ENCODE measurements at places on chromosomes 4 and X.

GRCh38 chrX:84108584-84108983 is 79.4 kb downstream of the RPS6KA6 start:
- DNase-seq = no peak

DNA sequence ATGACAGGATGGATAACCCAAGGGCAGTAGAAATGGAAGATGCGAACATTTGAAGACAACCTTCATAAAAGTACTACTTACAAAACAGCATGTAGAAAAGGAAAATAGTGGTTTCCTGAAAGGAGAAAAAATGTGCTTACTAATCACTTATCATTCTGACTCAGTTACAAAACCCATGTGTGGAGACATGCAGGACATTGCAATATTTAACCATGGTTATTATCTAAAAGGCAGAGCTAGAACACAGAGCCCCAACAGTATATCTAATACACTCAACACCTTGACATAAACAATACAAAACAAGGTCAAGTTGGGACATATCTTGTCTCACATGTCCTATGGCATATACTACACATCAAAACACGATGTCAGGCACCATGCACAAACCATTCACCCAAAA is 55.9 kb downstream of the EIF4E start:
- DNase-seq = no peak

GRCh38 chr4:68906780-68907137 is 44.8 kb downstream of the UGT2A3 start:
- DNase-seq = no peak

DNA sequence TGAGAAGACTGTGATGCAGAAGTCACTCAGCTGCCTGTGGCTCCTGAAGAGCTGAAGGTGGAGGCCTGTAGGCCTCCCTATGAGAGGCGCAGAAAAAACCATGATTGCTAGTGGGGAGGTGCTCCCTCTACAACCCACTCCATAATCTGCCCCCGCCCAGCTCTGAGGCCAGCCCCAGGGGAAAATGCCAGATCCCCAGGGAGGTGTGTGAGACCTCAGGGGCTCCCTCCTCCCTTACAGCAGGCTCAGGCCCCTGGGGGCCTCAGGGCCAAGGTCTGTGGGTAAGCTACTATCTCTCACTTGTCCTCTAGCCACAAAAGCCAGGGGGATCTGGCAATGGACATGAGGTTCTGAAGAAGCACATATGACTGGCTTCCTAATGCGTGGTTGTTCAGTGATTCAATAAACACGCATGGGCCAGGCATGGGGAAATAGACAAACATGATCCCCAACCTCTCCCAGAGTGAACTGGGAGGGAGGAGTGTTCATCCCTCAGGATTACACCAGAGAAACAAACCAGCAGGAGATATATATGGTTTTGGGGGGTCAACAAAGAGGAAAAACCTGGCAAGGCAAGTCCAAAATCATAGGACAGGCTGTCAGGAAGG is 51.0 kb upstream of the MTM1 start:
- no peak for DNase-seq

DNA sequence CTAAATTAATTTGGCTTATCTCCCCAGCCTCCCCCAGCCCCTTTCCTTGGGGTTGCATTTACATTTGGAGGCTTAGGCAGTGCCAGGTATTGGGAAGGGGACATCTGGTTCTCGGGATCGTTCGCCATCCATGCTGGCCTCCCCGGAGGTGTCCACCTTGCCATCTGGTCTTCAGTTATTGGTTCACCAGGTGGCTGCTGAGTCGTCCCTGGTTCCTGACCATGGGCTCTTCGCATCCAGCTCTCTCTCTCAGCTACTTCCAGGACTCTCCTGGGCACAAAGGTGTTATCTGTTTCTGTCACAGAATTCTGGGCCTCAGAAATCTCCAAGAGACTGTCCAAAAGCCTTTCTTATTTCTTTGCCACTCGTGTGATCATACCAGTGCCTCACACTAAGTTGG is 75.4 kb upstream of the SCOC start:
- DNase-seq = no peak

- DNase-seq = no peak
Observed at GRCh38 chr4:8205749-8206611, 6.9 kb downstream of the SH3TC1 start.

- no peak for DNase-seq
Observed at GRCh38 chr4:48205107-48205506, 64.5 kb downstream of the TEC start.

- DNase-seq = no peak
Observed at GRCh38 chrX:134650701-134651100, 7.6 kb downstream of the PLAC1 start.

GRCh38 chr4:138796761-138797160 is 218.8 kb upstream of the NOCT start:
- DNase-seq = no peak

- DNase-seq = no peak
Observed at GRCh38 chr4:3287972-3288570, 4.8 kb upstream of the RGS12 start.

DNA sequence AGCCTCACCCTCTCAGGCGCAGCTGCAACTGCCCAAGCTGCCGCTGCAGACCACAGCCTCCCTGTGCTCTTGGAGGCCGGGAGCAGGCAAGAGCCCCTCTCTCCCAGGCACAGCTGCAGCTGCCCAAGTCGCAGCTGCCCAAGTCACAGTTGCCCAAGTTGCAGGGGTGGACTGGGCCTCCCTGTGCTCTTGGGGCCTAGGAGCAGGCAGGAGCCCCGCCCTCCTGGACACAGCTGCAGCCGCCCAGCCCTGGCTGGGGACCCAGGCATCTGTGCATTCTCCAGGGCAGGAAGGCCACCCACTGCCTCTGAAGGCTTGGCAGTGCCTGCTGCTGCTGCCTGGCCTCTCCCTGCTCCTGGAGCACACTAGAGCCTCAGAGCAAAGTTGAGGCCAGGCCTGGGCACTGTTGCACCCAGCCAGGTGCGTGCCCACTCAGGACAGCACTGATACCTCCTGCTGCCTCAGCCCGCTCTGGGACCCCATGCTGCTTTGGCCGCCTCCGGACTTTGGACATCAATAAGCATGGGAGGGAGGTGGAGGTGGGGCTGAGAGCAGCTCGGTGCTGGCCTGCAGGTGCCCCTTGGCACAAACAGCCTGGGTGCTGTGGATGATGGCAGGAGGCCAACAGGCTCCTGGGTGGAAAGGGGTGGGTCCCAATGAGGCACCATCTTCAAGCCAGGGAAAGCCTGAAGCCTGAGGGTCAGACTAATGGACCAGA is 247.5 kb downstream of the PDGFC start:
- no peak for DNase-seq

DNA sequence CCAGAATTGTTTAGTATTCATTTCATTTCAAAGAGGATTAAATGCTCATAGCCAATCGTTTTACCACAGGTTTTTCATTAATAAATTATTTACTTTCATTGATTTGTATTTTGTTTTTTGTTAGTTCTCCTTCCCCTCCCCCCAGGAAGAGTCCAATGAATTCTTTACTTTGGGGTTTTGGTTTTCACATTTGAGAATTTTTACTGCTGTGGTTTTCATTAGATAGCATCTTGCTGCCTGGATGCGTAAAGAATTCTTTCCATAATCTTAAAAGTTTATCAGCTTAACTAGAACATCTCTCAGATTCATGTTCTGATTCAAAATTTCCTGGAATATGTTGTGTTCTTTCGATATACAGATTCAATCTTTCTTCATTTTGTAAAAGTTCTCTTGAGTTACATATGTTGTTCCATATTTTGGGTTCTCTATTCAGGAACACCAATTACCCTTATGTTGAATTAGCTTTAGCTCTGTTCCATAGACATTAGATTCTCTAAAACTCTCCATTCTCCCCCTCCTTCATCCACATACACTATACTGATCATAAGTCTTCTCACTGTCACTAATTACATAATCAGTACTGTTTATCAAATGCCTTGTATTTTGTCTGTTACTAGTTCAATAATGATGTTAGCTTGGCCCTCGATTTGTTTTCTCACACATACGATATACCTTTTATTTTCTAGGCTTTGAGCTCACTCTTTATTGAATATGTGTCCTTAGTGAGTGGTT is 184.4 kb downstream of the CAMK2D start:
- DNase-seq = no peak

DNA sequence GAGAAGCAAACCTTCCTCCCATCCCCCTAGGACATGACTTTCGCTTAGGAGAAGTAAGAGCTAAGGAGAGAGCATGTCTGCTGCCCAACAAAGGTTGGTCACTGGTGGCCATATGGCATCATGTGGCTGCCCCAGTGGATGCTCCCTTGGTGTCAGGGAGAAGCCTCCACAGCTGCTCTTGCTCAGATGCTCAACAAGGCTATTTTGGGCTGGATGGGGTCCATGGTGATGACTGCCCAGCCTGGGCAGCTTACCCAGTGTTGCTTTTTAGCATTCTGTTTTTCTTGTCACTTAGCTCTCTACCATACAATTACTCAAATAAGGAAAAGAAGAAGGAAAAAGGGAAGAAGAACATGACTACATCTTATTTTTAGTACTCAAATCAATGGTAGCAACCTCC is 48.9 kb upstream of the PPARGC1A start:
- DNase-seq = no peak

- DNase-seq = no peak
Observed at GRCh38 chr4:37889849-37890800, 759 bp upstream of the TBC1D1 start.

- DNase-seq = no peak
Observed at GRCh38 chr4:8265171-8265929, 4.2 kb upstream of the HTRA3 start.

DNA sequence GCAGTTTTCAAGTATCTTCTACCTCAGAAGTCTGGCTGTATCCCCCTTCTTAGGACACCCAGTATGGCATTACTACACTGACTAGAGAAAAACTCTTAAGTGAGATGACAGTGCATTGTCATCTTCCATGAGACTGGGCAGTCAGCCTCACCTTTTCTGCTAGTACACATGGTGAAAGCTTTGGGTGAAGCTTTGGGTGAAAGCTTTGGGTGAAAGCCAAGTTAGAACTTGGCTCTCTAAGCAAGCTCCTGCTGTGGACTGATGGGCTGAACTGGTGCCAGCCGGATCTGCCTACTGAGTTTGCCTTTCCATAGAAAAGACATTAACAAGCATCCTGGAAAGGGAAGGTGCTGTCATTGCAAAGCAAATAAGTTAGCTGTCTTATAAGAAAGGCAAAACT is 8.8 kb downstream of the EPHA5 start:
- DNase-seq = no peak

DNA sequence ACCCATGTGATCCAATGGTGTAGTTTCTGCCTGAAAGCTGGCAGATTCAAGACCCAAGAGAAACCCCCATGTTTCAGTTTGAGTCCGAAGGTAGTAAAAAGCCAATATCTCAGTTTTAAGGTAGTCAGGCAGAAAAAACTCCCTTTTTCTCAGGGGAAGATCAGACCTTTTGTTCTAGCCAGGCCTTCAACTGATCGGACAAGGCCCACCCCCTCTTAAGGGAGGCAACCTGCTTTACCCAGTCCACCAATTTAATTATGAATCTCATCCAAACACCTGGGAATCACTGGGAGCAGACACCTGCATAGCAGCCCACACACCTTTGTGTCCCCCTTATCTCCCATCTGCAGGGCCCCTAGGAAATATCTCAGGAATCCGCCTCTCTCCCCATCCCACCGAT is 322.0 kb downstream of the STK32B start:
- no peak for DNase-seq

GRCh38 chrX:97898798-97899197 is 1015.1 kb downstream of the RPA4 start:
- no peak for DNase-seq

- DNase-seq = no peak
Observed at GRCh38 chr4:176436293-176436973, 116.7 kb downstream of the SPCS3 start.

GRCh38 chr4:112289407-112290253 is 3.9 kb upstream of the TIFA start:
- DNase-seq = no peak

DNA sequence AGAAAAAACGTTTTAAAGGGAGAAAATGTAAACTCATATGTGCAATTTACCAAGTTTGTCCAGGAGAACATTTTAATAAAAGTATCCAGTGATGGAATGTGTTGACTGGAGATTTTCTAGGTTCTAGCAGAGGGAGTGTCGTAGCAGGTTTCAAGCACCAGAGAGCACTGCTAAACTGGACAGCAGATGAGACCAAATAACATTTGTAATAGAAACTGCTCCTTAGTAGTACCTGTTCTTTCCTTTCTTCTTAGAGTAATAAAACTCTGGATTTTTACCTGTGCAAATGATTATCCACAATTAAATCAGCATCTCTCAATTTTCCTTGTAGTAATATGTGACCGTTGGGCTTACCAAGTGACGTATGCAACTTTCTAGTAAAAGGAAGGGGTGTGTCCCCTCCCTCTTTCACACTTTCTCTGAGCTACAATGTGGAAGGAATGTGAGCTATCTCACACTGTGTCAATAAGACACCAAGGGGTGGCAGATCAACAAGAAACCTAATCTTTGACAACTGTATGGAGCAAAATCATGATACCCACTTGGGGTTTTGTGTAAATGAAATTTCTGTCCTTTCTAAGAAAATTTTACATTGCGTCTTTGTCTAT is 9.5 kb downstream of the HPGDS start:
- no peak for DNase-seq

- DNase-seq = no peak
Observed at GRCh38 chrX:129678614-129679195, 23.9 kb upstream of the APLN start.

GRCh38 chr4:36111172-36111571 is 133.1 kb downstream of the ARAP2 start:
- DNase-seq = no peak

- DNase-seq = peak; percentile 24
Observed at GRCh38 chrX:138775517-138775916, 64.0 kb upstream of the FGF13 start.

DNA sequence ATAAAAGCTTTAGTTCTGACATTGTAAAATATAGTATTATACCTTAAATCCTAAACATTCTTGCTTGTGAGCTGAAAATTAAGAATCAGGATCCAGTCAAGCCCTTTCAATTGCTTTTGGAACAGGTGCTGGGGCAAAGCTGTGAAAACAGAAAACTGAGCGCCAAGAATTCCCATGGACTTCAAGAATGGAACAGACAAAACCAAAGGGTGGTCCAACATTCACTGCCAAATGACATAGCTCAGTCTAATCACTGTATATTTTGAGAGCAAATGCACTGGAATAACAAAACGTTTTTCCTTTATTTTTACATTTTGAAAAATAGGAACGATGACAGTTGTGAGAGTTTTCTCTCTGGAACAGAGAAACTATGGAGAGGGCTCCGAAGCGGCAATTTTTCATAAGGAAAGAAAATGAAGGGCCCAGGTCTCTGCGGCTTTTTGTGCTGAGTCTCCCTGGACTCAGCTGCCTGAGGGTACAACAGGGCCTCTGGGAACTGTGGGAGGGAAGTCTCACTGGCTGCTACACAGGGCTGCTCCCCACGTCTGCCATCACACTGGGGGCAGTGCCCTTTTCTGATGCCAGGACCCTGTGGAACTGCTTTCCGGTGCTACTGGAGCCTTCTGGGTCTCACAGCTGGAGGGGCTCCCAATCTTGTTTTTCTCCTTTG is 56.0 kb upstream of the BMPR1B start:
- no peak for DNase-seq

DNA sequence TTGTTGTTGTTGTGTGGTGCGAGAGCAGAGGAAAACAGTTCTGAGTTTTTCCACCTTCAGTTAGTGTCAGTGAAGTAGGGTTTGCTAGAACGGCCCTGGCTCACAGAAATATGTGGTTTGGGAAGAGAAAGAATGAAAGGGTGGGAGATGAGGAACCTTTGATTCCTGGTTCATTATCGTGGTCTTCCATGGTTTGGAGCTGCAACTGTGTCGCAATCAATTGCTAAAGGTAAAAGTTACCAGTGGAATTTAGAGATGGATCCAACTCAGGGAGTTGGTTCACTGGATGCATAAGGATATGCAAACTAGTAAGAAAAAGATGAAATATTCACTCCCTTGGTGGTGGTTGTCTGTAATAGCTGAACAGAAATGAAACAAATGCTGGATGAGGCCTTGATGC is 35.6 kb upstream of the GPR34 start:
- no peak for DNase-seq

Measured in HEK293T (cell line).